ENCODE measurements at places on chromosomes 7 and 10.

- no peak for DNase-seq
These were observed 125.6 kb downstream of the CELF2 start for GRCh38 chr10:11143242-11143641.

GRCh38 chr10:93085272-93085859, 11.7 kb downstream of the CYP26A1 start:
- DNase-seq = no peak

- DNase-seq = no peak
These were observed 55.8 kb downstream of the PRKG1 start for GRCh38 chr10:51129946-51130544.

GRCh38 chr7:74074770-74075169, 8.8 kb upstream of the LIMK1 start:
- DNase-seq = no peak

DNA sequence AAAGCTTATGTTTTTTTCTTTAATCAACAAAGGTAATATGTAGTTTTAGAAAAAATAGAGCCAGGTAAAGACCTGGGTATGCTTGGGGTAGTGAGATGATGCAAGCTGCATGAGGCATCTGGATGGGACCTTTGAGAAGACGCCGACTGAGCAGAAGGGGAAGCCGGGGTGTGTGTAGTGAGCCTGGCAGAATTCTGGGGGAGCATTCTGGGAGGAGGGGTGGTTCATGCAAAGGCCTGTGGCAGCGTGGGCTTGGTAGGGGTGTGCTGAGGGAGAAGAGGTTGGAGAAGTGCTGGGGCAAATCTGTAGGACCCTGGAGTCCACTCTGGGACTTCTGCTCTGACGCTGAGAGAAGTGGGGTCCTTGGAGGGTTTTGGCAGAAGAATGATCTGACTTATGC, 33.9 kb upstream of the SHH start:
- no peak for DNase-seq

- DNase-seq = no peak
These were observed 70.5 kb downstream of the SFMBT2 start for GRCh38 chr10:7340179-7340874.
